A549 treated with RU486 at 1 μM for 4 hours (cell line): ENCODE measurements at places on chromosomes 1 and 21. TPM values are rescaled to one million over a fixed set of nuclear protein-coding genes. Genes with fewer than 3 reads are reported as not detected.

Gene RORC
- not detected in 5 replicates for total RNA-seq

Gene NTMT2
- not detected in 5 replicates for total RNA-seq

Gene TEDDM1
- total RNA-seq: not detected in 5 replicates

Gene CYP4X1
- total RNA-seq: 0.07 to 0.08 TPM in 2 of 5 replicates, not detected in the others

Gene LAMC1
- total RNA-seq: 101 to 130 TPM (median 110 TPM) in 5 replicates

Gene MSH4
- not detected in 5 replicates for total RNA-seq

Gene TDRKH
- 5.4 to 6.3 TPM (median 6.2 TPM) in 5 replicates for total RNA-seq

Gene FCMR
- 3.7 to 7.0 TPM (median 4.5 TPM) in 5 replicates for total RNA-seq
